CD4-positive, alpha-beta memory T cell (primary cell): ENCODE measurements at places on chromosomes 12 and 14. TPM values are rescaled to one million over a fixed set of nuclear protein-coding genes. Genes with fewer than 3 reads are reported as not detected.

GRCh38 chr14:35985474-35986218 is 159.5 kb downstream of the BRMS1L start:
- no peak for DNase-seq
- no peaks in the 10 kb centered on the region for H3K4me1 ChIP-seq
- H3K36me3 ChIP-seq, result no peaks in the 10 kb centered on the region

GRCh38 chr12:74285773-74286172 is 251.9 kb upstream of the ATXN7L3B start:
- no peaks in the 10 kb centered on the region for H3K27me3 ChIP-seq
- H3K4me3 ChIP-seq, result no peak overlapping the region
- no peaks in the 10 kb centered on the region for H3K4me1 ChIP-seq
- no peak overlapping the region for H3K27ac ChIP-seq
- no peaks in the 10 kb centered on the region for H3K36me3 ChIP-seq

GRCh38 chr14:38512236-38512635 is 256.3 kb upstream of the CLEC14A start:
- no peak overlapping the region for H3K4me3 ChIP-seq
- H3K27me3 ChIP-seq, result no peaks in the 10 kb centered on the region
- H3K4me1 ChIP-seq, result no peaks in the 10 kb centered on the region

GRCh38 chr12:55996715-55997534 is at the start of gene SUOX:
Gene SUOX (plus strand): TSS chr12:55997276. CDS start chr12:56002222, 4,946 bp downstream.
- H3K4me1 ChIP-seq, result peaks cover 16% of the 10 kb centered on the region
- DNase-seq, result no peak
- H3K36me3 ChIP-seq, result peaks cover 21% of the 10 kb centered on the region

DNA sequence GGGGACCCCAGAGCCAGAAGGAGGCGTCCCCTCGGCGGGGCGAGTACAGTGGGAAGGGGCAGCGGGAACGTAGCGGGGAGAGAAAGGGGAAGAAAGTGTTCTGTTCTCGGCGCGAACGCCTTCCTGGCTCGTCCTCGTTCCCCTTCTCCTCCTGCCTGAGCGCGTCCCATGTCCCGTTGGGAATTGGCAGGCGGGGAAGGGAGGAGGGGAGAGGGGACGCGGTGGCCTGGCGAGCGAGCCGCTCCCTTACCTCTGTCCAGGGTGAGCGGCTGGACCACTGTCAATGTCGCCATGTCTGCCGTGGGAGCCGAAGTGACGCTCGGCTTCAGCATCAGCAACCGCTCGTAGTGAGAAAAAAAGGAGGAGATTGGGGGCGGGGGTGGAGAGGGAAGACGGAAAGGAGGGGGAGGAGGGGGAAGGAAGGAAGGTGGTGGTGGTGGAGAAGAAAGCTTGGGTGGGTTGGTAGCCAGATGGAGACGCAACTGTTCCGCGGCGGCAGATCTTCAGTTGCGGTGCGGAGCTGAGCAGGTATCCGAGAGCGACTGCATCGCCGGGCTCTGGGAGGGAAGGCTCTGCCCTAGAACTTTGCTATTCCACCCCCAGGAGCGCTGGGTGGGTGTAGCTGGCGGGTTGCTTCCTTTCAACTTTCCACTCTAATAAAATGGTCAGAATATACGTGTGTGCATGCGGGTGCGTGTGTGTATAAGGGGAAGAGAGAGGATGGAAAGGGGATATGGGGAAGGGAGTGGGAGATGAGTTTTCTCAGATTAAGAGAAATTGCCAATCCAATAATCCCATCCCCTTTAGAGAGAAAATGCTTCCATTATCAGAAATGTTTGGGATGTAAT is at the start of gene LIN7A:
Gene LIN7A, minus strand, starts transcription at position 544 of the 848 bp plus-strand sequence. Its CDS starts 212 bp downstream, at position 332.
- no peak within 1 kb of the TSS for H3K27ac ChIP-seq
- no peak within 1 kb of the TSS for H3K4me3 ChIP-seq
- DNase-seq, result no peak
- H3K36me3 ChIP-seq, result no peaks in the 10 kb centered on the region
- H3K27me3 ChIP-seq, result no peaks in the 10 kb centered on the region

DNA sequence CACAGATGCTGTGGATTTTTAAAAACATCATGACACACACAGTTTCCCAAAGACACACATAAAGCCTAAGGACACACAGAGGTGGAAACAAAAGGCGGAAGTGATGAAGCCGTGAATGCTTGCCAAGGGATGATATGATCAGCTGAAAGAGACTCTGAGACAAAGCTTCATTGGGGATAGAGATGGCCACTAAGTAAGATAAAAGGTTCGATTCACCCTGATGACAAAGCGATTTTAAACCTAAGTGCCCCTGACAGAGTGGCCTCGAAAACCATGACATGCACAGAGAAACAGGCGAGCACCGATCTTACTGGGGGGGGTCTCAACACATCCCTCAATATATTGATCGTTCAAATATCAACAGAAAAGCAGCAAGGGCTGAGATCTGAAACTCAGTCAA is 20.3 kb upstream of the EIF5 start:
- no peaks in the 10 kb centered on the region for H3K36me3 ChIP-seq
- no peak overlapping the region for H3K4me3 ChIP-seq
- no peak overlapping the region for H3K27ac ChIP-seq
- DNase-seq, result no peak
- no peaks in the 10 kb centered on the region for H3K27me3 ChIP-seq

GRCh38 chr12:132362996-132363660 is 33.7 kb upstream of the GALNT9 start:
- no peaks in the 10 kb centered on the region for H3K36me3 ChIP-seq
- H3K27me3 ChIP-seq, result no peaks in the 10 kb centered on the region
- H3K27ac ChIP-seq, result no peak overlapping the region
- no peak for DNase-seq
- no peaks in the 10 kb centered on the region for H3K4me1 ChIP-seq
- no peak overlapping the region for H3K4me3 ChIP-seq

DNA sequence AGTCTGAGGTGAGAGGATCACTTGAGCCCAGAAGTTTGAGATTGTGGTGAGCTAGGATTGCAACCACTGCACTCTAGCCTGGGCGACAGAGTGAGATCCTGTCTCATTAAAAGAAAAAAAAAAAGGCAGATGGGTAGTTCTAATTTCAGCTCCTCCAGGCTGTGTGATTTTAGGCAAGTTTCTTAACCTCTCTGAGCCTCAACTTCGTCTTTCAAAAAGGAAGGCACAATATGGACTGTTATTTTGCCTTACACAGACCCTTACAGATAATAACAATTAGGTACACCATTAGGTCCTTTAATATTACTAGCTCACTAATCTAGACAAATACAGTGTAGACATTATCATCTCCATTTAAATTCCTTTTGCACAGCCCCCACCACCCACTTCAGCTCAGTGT is 4.8 kb upstream of the CCDC177 start:
- no peaks in the 10 kb centered on the region for H3K36me3 ChIP-seq
- H3K4me1 ChIP-seq, result no peaks in the 10 kb centered on the region
- H3K27me3 ChIP-seq, result no peaks in the 10 kb centered on the region
- H3K27ac ChIP-seq, result no peak overlapping the region
- no peak for DNase-seq

DNA sequence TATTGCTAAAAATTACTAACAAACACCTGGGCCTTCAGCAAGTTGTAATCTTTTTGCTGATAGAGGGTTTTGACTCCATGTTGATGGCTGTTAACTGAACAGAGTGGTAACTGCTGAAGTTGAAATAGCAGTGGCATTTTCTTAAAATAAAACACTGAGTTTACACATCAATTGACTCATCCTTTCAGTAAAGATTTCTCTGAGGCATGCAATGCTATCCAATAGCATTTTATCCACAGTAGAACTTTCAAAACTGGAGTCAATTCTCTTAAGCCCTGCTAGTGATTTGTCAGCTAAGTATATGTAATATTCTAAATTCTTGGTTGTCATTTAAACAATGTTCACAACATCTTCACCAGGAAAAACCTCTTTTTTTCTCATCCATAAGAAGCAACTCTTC is 59.5 kb downstream of the CMAS start:
- H3K27ac ChIP-seq, result no peak overlapping the region
- no peaks in the 10 kb centered on the region for H3K27me3 ChIP-seq
- no peak overlapping the region for H3K4me3 ChIP-seq
- no peaks in the 10 kb centered on the region for H3K36me3 ChIP-seq

GRCh38 chr12:99600388-99600787 is 47.2 kb upstream of the GARIN6 start:
- no peak for DNase-seq
- no peaks in the 10 kb centered on the region for H3K4me1 ChIP-seq
- no peaks in the 10 kb centered on the region for H3K27me3 ChIP-seq
- no peaks in the 10 kb centered on the region for H3K36me3 ChIP-seq

DNA sequence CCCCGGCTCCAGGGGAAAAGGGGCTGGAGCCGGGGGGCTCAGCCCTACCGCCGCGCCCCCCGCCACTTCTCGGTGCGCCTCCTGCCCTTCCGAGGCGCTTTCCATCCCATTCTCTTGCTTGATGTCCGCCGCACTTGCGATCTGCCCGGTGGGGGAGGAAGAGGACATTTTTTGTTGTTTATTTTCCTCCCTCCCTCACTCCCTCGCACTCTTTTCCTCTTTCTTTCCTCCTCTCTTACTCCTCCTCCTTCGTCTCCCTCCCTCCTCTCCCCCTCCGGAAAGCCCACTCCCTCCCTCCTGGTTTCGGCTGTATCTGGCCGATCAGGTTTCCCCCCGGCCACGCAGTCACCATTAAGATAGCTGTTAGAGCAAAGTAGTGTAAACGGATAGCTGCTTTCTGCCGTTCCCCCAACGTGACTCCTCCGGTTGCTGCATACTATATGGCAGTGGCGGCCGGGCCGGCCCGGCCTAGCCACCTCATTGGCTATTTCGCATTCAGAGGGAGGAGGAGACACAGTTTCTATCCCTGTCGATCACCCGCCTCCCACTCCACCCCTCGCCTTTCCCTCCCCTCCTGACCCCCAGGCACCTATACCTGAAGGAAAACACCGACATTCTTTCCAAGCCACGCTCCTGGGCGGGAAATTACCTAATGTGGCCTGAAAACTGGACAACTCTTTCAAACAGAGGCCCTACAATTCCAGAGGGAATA is at the start of gene SIX4:
Gene SIX4, minus strand, starts transcription at position 445 of the 712 bp plus-strand sequence. Its CDS starts 277 bp downstream, at position 168.
- H3K4me1 ChIP-seq, result peaks cover 20% of the 10 kb centered on the region
- H3K27ac ChIP-seq, result no peak within 1 kb of the TSS
- H3K4me3 ChIP-seq, result peak within 1 kb of the TSS; percentile 61
- no peaks in the 10 kb centered on the region for H3K36me3 ChIP-seq
- no peak for DNase-seq

GRCh38 chr12:76976777-76977382 is 88.5 kb downstream of the E2F7 start:
- no peaks in the 10 kb centered on the region for H3K27me3 ChIP-seq
- no peak overlapping the region for H3K4me3 ChIP-seq
- H3K27ac ChIP-seq, result no peak overlapping the region
- DNase-seq, result no peak
- no peaks in the 10 kb centered on the region for H3K36me3 ChIP-seq

- H3K4me3 ChIP-seq, result no peak overlapping the region
- no peaks in the 10 kb centered on the region for H3K27me3 ChIP-seq
- no peak for DNase-seq
- peaks cover 4% of the 10 kb centered on the region for H3K36me3 ChIP-seq
These were observed 218.0 kb upstream of the RGS6 start for GRCh38 chr14:71714225-71714624.

- no peak overlapping the region for H3K4me3 ChIP-seq
- peaks cover 39% of the 10 kb centered on the region for H3K4me1 ChIP-seq
- no peak for DNase-seq
- peaks cover 25% of the 10 kb centered on the region for H3K27me3 ChIP-seq
These were observed 2.8 kb upstream of the NID2 start for GRCh38 chr14:52071675-52072074.

DNA sequence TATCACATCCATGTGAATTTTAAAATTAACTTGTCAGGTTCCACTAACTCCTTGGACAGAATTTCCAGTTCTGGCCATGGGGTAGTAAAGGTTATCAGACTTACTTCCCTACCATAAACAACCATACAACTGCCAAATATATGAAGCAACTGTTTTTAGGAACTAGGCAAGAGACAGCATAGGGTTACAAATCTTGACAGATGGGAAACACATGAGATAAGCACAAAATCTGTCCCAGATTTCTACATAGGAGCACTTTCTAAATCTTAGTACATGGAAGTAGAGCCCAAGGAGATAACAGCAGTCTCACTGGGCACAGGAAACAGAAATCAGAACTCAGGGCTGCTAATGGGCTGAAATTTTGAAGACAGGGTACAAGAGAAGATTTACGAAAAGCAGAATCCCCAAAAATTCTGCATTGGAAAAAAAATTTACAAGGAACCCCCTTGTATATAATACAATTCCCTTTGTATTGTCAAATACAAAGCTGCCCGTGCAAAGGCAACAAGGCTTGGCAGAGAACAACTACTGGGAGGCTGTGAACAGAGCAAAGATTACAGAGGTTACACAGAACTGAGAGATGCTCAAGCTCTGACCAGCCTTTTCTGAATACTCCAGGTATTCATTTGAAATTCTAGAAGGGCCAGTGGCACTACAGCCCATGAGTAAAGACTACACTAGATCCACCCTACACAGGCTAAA is 43.2 kb downstream of the GALNT4 start:
- no peak for DNase-seq
- H3K36me3 ChIP-seq, result no peaks in the 10 kb centered on the region
- no peak overlapping the region for H3K27ac ChIP-seq

GRCh38 chr12:84719997-84720396 is 192.6 kb downstream of the SLC6A15 start:
- no peak overlapping the region for H3K4me3 ChIP-seq
- no peaks in the 10 kb centered on the region for H3K27me3 ChIP-seq
- no peaks in the 10 kb centered on the region for H3K4me1 ChIP-seq
- H3K36me3 ChIP-seq, result no peaks in the 10 kb centered on the region

- no peaks in the 10 kb centered on the region for H3K27me3 ChIP-seq
- no peak overlapping the region for H3K4me3 ChIP-seq
- no peak for DNase-seq
- H3K36me3 ChIP-seq, result no peaks in the 10 kb centered on the region
These were observed 125.1 kb upstream of the GARIN6 start for GRCh38 chr12:99522456-99522855.

- no peaks in the 10 kb centered on the region for H3K4me1 ChIP-seq
- H3K27ac ChIP-seq, result no peak overlapping the region
- no peaks in the 10 kb centered on the region for H3K27me3 ChIP-seq
- H3K4me3 ChIP-seq, result no peak overlapping the region
- DNase-seq, result no peak
These were observed 45.9 kb downstream of the PTPN11 start for GRCh38 chr12:112464605-112465004.

- H3K27me3 ChIP-seq, result no peaks in the 10 kb centered on the region
- H3K4me1 ChIP-seq, result no peaks in the 10 kb centered on the region
These were observed 24.5 kb downstream of the PAPLN start for GRCh38 chr14:73261520-73262426.

GRCh38 chr12:101174541-101174940 is 35.5 kb downstream of the SLC5A8 start:
- H3K27ac ChIP-seq, result no peak overlapping the region
- no peak overlapping the region for H3K4me3 ChIP-seq
- H3K4me1 ChIP-seq, result no peaks in the 10 kb centered on the region
- DNase-seq, result no peak

- no peaks in the 10 kb centered on the region for H3K36me3 ChIP-seq
- no peaks in the 10 kb centered on the region for H3K27me3 ChIP-seq
- H3K27ac ChIP-seq, result no peak overlapping the region
- DNase-seq, result no peak
- H3K4me3 ChIP-seq, result no peak overlapping the region
These were observed 2.9 kb downstream of the CHPT1 start for GRCh38 chr12:101700299-101700820.

C3AR1 gene
- total RNA-seq, result 6.1 TPM

SLC25A47 gene
- not detected for total RNA-seq

GARIN6 gene
- not detected for total RNA-seq

AKAP5 gene
- total RNA-seq, result 0.20 TPM

PLCZ1 gene
- not detected for total RNA-seq

LRTM2 gene
- total RNA-seq, result not detected

BEST3 gene
- not detected for total RNA-seq

MSI1 gene
- not detected for total RNA-seq

CD163L1 gene
- total RNA-seq, result 1.1 TPM

HELB gene
- total RNA-seq, result 64.9 TPM

OR4K1 gene
- total RNA-seq, result not detected

PRPH gene
- total RNA-seq, result not detected
